ENCODE measurements at places on chromosomes 3 and 15.

- DNase-seq = no peak
These were observed 39.0 kb downstream of the SLC6A6 start for GRCh38 chr3:14441240-14441919.

- DNase-seq = no peak
These were observed 42.1 kb downstream of the TERC start for GRCh38 chr3:169722724-169723123.

DNA sequence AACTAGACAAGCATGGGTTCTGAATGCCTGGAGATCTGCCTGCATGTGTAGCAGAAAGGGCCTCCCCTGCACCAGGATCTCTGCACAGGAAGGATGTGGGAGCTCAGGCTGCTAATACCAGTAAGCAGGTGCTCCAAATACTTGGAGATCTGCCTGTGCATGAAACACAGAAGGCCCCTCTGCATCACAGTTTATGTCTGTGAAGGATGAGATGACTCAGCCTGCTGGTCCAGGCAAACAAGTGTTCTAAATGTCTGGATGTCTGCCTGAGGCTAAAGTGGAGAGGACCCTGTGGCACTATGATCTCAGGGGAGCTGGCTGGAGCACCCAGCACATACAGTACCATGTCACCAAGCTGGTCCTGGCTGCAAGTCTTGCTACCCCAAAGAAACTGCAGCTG, 678.8 kb downstream of the MCTP2 start:
- no peak for DNase-seq

DNA sequence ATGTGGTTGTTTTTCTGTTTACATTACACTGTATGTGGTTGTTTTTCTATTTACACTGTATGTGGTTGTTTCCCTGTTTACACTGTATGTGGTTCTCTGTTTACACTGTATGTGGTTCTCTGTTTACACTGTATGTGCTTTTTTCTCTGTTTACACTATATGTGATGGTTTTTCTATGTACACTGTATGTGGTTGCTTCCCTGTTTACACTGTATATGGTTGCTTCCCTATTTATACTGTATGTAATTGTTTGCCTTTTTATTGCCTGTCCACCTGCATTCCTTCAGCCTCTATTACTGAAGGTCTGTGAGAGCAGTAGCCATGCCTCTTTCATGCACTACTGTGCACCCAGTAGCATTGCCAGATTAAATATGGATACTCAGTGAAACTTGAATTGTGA, 94.3 kb downstream of the MITF start:
- DNase-seq = no peak

DNA sequence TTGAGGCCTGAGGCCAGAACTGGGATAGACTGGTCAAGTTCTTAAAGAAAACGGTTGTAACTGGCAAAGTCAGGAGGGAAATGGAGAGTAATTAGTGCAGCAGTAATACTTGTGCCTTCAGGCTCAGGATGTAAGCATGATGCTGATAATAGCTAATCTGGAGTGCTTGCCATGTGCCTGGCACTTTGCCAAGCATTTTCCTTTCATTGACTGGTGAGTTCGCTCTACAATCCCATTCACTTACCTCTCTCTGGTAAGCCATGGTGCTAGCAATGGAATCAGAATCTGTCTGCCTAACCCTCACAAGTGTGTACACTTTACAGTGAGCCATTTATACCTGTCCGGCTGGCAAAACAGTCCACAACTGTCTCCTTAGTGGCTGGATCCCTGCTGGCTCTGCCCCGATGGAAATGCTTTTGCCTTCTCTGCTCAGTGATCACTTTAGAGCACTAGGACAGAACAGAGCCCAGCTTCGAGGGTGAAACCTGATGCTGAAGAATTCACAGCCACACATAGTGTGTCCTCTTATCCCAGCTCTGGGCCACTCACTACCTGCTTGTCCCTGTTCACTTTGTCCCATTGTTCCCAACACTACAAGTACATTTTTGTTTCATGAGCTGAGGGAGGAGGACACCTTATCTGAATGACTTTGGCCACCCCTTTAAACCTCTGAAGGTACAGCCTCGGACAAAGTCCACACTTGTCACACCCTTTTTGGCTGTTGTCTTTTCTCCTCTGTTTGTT, 10.3 kb downstream of the CHP1 start:
- no peak for DNase-seq

DNA sequence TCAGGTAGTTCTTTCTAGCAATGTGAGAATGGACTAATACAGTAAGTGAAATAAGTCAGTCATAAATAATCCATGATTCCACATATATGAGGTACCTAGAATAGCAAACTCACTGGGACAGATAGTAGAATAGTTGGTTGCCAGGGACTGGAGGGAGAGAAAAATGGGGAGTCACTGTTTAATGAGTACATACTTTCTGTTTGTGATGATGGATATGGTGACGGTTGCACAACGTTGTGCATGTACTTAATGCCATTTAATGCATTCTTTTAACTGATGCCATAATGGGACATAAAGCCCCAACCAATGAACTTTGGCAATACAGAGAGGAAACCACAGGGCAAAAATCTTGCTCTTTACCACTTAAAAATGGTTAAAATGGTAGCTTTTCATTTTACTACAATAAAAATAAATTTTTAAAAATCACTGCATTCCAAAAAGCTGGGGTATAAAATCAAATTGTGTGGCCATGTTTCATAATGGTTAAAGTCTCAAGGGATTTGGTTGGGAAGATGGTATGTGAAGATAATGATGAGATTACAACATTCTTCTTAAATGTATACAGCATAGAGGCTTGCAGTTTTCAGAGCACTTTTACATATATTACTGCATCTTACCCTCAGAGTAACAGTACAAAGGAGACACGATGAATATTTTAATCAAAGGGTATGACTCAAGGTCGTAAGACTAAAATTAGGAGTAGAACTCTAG, 45.2 kb downstream of the ADAM10 start:
- no peak for DNase-seq

GRCh38 chr3:188646592-188646991, 492.6 kb downstream of the LPP start:
- peak; percentile 37 for DNase-seq

DNA sequence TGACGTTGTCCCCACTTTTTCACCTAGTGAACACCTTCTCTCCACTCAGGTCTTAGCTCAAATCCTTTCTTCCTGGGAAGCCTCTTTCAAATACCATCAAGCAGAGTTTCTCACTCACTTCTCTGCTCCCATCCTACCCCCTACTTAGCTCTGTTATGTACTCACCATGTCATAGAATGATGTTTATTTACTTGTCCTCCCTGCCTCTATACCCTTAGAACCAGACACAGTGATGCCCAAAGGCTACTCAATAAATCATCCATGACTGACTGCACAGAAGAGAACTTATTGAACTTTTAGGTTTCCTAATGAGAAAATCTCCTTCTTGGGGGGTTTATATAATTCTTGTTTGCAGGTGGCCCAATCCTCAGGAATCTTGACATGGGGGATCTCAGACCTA, 154.2 kb downstream of the SSR3 start:
- DNase-seq = no peak

GRCh38 chr3:72187131-72187530, 402.2 kb upstream of the PROK2 start:
- peak; percentile 45 for DNase-seq

GRCh38 chr3:58462829-58463180, 29.1 kb upstream of the KCTD6 start:
- no peak for DNase-seq

DNA sequence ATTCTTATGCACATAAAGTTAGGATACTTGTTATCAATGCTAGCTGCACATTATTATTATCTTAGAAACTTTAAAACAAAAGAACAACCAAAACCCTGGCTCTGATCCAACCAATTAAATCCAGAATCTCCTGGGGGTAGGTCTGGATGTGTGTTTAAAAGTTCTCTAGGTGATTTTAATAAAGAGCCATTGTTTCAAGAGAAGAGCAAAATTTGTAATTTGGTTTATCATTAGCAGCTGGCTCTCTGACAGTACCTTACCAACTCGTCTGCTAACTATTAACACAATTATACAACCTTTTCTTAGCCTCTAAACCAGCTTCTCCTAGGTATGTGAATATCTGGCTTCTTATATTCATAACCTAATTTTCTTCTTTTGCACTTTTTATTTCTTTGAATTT, 68.9 kb downstream of the IFT80 start:
- no peak for DNase-seq

- DNase-seq = no peak
These were observed 643.0 kb downstream of the TBL1XR1 start for GRCh38 chr3:176554264-176554663.

DNA sequence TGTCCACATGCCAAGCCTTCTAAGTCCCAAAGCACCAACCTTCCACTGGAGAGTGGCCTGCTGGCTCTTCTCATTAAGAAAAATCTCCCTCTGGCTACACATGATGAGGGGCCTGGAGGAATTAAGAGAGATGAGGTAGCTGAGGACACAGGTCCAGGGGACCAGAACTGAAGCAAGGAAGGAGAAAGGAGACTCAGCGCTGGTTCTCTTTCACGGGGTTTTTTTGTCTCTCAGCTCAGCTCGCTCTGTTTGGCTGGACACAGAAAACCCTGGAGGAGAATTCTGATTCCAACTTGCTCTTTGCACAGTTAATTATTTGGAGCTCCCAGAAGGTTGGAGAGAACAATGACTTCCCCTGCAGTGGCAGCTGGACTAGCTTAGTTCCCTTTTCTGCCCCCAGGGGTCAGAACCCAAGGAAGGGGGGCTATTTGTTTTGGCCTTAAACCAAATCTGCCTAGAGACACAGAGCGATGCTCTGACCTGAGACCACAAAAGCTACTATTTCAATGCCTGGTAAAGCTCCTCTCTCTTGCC, 507.6 kb downstream of the FHIT start:
- DNase-seq = no peak

DNA sequence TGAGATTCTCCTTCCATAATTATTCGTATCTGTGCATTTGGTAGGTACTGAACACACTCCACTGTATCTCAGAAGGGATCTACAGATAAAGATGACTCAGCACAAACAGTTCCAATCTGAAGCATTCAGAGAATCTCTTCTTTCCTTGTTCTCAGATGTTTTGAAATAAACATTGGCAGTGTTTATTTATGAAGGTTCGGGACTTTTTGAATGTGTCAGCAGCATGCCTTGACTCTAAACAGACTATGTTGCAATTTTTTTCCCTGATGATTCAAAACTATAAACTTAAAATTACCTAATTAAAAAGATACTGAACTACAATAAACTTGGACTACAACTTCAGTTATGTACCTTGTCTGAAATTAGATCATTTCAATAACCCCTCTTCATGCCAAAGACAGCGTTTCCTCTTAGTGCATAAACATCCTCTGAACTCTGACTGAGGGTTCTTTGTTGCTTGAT, 612.9 kb upstream of the TBL1XR1 start:
- DNase-seq = no peak

- no peak for DNase-seq
These were observed 5.7 kb downstream of the ATP13A3 start for GRCh38 chr3:194481103-194481502.

DNA sequence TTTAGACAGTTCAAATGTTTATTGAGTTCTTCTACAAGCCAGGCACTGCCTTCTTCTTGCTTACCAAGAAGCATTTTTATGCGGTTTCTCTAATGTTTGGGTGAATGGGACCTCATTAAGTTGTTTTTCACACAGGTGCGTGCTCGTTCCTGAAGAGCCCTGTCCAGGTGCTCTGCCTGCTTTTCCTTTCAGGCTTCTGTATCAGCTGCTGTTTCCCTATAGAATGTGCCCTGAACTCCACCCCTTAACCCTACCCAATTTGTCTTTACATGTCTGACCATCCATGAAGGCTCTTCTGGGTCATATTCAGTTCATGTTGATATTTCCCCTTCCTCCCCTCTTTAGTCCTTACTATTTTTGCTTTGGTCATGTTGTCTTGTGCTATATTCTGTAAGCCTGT, 22.4 kb upstream of the GOLGA6L10 start:
- DNase-seq = no peak

DNA sequence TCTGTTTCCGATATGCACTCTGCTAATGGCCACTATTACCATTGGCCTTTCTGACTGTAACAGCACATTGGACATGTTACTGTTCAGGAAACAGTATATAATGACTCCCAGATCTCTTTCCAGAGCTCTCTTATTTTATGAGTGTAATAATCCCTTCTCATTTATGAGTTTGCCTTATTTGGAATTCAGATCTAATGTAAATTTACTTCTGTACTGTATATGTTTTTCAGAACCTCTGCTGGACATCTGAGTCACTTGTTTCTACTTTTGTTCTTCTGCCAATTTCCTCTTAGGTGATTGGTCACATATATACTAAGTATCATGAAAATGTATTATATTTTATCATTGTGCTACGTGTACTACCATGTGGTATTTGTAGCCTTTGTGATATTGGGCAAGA, 30.5 kb downstream of the RSRC1 start:
- no peak for DNase-seq

DNA sequence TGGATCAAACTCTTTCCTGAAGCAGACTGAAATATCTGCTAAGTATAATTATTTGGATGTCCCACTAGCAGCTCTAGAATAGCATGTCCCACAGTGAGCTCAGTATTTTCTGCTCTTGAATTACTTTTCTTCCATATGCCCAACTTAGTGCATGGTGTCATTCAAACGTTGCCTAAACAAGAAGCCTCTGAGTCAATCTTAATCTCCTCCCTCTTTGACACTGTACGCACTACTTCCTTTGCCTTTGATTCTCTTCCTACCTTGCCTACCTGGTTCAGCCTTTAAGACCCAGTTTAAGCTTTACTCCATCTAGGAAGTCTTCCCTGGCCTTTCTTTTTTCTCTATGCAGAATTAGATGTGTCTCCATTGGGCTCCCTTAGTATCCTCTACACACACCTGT, 54.5 kb downstream of the SEC22A start:
- DNase-seq = no peak

- DNase-seq = no peak
These were observed 36.4 kb downstream of the ZNF710 start for GRCh38 chr15:90037511-90037860.

- DNase-seq = peak; percentile 3
These were observed 47.4 kb downstream of the ZNF717 start for GRCh38 chr3:75737831-75738493.

DNA sequence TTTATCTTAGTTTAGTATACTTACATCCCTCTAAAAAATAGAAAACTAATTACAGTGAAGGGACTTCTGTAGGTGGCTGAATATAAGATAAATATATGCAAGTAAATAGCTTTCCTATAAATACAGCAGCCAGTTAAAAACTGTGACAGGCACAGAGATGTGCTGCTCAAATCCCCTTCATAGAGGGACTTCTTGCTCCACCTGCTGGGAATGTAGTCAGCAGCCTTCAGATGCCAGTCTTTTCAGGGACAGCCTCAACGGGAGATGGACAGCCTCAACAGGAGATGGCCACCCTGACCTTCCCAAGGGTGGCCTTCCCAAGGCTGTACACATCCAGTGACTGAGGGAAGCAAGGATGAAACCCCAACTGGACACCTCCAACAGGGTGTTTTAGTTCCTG, 15.7 kb upstream of the PRR23E start:
- DNase-seq = no peak

DNA sequence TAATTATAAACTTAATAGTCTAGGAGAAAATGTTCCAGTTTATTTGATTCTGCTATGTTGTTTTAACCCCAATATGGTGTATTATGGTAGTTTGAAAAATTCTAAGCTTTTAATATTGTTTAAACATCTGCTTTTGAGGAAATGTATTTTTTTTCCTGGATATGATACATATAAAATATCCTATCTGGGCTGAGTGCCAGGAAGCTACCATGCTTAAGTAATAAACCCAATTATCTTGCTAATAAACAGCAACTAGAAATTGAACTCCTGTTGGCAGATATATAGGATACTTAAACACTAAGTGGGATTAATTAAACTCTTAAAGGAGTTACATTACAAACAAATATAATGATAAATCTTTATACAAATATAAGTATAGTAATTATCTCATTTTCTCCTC, 293.7 kb upstream of the GRM7 start:
- DNase-seq = no peak

Measured in B cell (primary cell).